ENCODE measurements at places on chromosomes 4 and X.

DNA sequence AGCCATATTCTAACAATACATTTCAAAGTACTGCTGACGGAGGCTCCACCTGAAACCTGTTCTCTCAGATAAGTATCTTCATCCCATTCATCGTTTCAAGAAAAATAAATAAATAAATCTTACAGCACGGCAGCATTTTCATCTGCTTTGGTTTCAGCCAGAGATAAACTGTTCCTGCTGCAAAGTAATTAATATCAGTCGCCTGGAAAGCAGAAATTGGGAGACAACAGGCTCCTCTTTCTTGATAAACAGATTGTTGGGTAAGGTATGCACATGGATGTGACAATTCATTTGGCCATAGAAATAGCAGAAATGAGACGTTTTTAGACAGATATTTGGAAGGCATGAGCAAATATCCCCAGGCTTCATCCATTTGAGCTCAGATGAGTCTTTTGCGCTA lies 110.4 kb downstream of the PPARGC1A start:
- DNase-seq: no peak

GRCh38 chr4:70930530-70931256 lies 28.5 kb downstream of the MOB1B start:
- peak; percentile 34 for DNase-seq

- no peak for DNase-seq
These were observed 70.6 kb upstream of the ANK2 start for GRCh38 chr4:112978691-112979472.

DNA sequence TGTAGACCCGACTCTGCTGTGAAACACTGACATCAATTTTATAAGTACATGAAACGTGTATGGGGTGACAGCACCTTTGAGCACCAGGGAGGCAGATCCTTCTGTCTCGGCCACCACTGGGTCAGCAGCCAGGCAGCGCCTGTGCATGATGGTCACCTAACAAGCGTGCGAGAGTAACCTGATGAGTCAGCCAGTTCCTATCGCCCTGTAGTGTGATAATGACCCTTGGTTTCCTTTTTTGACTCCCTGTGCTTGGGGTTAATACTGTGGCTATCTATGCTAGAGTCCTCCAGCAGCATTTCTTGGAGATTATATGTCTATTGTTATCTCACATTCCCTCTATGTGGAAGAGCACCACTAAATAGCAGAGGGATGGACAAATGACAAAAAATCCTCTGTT lies 101.6 kb downstream of the NPNT start:
- no peak for DNase-seq

GRCh38 chrX:155246748-155247147 lies 17.5 kb downstream of the RAB39B start:
- no peak for DNase-seq

GRCh38 chr4:143017210-143017609 lies 167.5 kb upstream of the USP38 start:
- no peak for DNase-seq

GRCh38 chr4:155179216-155179615 lies 29.2 kb upstream of the NPY2R start:
- no peak for DNase-seq

DNA sequence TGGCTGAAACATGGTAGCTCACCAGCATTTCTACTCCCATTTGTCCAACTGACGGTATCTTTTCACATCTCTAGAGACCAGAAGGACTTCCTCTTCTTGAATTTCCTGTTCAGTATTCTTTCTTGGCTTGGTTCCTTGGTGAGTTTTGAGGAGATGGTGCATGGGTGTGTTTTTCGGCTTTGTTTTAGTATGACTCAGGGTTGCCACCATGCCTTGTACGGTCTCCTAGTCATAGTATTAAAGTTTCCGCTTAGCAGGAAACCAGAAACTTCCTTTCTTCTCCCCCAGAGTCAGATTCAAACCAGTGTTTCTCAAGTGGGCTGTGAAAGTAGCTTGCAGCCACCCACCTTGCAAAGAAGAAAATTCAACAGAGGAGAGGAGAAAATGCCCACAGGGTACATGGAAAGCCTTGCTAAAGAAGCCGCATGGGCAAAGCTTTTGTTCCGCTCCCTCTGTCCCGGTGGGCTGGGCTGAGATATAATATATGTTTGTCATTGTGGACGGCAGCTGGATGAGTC lies 5.7 kb downstream of the CD99 start:
- peak; percentile 79 for DNase-seq

DNA sequence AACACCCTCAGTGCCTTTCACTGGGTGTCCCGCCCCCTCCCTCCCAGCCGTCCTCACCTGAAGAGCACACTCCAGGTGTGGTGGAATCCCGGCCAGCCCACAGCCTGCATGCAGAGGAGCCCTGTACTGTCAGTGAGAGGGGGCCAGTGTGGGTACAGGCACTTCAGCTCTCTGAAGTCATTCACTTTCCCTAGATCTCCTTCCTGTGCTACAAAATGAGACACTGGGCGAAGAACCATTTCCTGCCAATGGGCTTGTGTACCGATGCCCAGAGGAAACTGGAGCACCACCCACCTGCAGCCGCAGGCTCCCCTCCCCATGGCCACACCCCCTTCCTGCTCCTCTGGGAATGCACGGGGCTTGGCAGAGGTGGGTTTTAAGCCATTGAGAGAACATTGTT lies 73.9 kb upstream of the C4orf50 start:
- DNase-seq: no peak

DNA sequence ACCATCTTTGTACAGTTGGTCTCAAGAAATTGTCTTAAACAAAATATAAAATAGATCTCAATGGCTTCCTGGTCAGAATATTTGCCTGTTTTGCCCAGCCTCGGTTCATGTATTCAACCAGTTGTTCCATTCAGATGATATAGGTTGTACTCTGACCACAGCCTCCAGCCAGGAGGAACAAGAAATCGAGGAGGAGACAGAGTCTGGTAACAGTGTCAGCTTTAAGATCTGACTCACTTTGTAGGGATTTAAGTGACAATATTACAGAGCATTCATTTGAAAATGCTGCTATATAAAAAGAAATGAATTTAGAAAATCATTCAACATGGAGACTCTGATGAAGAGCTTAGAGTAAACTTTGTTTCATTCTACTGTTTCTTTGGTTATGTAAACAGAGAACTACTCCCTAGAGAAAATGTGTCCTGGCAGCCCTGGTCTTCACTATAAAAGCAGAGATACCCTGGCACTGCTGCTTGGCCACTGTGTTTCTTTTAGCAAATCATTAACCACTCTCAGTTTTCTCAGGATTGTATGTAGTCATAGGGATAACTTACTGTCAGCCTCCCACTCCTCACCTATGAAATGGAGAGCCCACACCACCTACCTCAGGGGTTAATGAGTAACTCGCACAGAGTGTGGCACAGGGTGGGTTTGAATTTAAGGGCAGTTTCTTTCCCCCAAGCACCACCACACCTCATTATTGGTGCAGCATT lies 53.5 kb downstream of the PAGE2 start:
- DNase-seq: no peak

DNA sequence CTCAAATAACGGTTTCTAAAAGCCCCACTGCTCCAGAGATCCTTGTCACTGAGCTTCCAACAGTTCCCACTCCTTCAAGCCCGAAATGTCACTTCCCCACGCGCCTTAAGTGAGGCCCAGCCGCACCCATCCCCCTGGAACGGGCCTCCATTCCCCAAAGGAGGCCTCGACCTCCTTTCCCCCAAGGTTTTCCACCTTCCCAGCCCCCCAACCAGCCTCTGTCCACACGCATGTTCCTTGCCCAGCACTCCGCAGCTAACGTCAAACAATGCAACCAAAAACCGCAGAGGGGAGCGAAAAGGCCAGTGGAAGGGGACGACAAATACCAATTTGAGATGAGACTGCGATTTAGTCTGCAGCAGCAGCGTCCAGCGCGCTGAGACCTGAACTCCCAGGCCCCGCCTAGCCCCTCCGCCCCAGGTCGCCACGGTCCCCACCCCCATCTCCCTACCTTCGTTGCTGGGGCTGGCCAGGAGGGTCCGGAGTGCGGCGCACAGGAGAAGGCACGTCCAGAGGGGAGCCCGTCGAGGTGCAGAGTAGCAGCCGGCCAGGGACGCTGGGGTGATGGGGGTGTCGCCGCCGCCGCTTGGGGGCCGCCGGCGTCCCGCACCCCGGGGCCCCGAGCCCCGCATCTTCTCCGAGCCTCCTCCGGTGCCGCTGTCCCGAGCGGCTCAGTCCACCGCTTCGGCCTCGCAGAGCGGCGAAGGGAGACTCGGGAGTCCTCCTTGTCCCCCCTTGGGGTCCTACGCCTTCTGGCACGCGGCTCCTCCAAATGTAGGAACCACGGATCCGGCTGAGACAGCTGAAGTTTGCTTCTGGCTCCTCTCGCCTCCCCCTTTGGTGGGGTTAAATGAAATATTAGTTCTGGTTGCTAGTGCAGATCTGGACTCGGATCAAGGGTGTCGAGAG lies 924 bp downstream of the EPHA5 start:
- DNase-seq: no peak

- DNase-seq: no peak
These were observed 228.7 kb downstream of the OPHN1 start for GRCh38 chrX:68204521-68205038.

- DNase-seq: no peak
These were observed 105.1 kb upstream of the LIMCH1 start for GRCh38 chr4:41432881-41433280.

DNA sequence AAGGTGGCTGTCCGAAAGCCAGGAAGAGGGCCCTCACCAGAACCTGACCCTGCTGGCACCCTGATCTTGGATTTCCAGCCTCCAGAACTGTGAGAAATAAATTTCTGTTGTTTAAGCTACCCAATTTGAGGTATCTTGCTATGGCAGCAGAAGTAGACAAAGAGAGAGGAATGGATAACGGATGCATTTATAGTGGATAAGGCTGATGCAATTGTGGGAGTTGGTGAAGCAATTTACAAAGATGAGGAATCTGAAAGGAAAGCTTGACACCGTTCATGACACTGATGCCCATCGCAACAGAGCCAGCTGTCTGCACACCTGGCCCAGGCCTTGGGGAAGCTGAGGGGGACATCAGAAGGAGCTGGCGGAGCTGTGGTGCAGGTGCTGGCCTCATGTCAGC lies 35.7 kb upstream of the MSL3 start:
- DNase-seq: no peak

GRCh38 chrX:20320461-20321159 lies 53.9 kb upstream of the RPS6KA3 start:
- DNase-seq: no peak

- no peak for DNase-seq
These were observed 138.0 kb upstream of the USP9X start for GRCh38 chrX:40947276-40947675.

- DNase-seq: no peak
These were observed 196.6 kb downstream of the PRDM5 start for GRCh38 chr4:120725639-120726580.

DNA sequence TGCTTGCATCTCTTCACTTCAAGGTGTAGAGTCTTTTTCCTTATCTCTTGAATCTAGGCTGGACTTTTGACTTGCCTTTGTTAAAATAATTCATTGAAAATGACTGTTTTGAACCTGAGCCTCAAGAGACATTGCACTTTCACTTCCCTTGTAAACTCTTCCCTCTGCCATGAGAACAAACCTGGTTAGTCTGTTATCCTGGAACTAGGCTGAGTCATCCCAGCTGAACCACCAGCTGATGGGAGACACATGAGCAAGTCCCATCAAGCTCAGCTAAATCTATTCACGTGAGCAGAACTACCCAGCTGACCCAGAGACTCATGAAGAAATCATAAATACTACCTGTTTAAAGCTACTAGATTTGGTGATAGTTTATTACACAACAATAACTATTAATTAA lies 202.3 kb upstream of the CENPE start:
- no peak for DNase-seq

GRCh38 chrX:15471028-15471427 lies 22.1 kb downstream of the PIR start:
- DNase-seq: peak; percentile 81

- no peak for DNase-seq
These were observed 104.5 kb downstream of the MFAP3L start for GRCh38 chr4:169921732-169922131.

- peak; percentile 87 for DNase-seq
These were observed 2.1 kb upstream of the TMEM131L start for GRCh38 chr4:153464068-153464467.

DNA sequence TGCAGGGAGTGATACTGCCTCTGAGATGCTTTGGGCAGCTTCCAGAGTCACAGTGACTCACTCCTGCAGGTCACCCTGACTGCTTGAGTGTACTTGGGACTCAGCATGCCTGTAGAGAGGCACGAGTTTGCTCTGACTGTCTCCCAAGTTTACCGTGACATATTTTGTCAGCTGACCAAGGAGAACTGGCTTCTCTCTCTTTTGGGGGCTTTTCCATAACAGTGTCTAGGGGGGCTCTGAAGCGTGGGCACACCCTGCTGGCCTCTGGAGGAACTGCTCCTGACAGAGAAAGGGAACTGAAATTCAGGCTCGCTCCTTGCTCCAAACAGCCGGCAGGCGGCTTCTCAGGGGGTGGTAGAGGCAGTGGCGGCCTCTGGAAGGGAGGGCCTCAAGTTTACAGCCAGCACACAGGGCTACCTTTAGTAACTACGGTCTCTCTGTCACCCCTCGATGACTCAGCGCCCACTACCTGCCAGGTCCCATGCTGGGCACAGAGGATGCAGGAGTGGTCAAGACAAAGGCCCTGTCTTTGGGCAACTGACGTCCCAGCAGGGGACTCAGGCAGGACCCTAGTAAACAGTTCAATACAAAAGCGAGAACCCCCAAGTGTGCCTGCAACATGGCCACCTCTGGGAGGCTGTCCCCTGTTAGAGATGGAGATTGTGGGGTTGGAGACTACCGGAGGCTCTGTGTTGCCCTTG lies 17.8 kb downstream of the ZNF185 start:
- peak; percentile 40 for DNase-seq

GRCh38 chr4:124854968-124855367 lies 142.4 kb upstream of the ANKRD50 start:
- DNase-seq: no peak

DNA sequence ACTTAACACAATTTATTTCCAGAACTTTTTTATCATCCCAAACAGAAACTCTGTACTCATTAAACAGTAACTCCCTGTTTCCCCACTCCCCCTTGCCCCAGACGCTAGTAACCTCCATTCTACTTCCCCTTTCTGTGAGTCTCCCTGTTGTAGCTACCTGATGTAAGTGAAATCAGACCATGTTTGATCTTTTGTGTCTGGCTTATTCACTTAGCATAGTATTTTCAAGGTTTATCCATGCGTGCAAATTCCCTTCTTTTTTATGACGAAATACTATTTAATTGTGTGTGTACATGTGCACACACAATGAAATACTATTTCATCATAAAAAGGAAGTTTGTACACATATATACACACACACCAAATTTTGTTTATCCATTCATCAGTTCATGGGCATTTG lies 5.2 kb downstream of the PKD2 start:
- peak; percentile 38 for DNase-seq

- no peak for DNase-seq
These were observed 2.2 kb downstream of the CCNB3 start for GRCh38 chrX:50206753-50207152.
